ENCODE measurements at places on chromosomes 6 and 20.

- DNase-seq: no peak
Measured at GRCh38 chr6:83389606-83390005, 41.2 kb downstream of the ME1 start.

DNA sequence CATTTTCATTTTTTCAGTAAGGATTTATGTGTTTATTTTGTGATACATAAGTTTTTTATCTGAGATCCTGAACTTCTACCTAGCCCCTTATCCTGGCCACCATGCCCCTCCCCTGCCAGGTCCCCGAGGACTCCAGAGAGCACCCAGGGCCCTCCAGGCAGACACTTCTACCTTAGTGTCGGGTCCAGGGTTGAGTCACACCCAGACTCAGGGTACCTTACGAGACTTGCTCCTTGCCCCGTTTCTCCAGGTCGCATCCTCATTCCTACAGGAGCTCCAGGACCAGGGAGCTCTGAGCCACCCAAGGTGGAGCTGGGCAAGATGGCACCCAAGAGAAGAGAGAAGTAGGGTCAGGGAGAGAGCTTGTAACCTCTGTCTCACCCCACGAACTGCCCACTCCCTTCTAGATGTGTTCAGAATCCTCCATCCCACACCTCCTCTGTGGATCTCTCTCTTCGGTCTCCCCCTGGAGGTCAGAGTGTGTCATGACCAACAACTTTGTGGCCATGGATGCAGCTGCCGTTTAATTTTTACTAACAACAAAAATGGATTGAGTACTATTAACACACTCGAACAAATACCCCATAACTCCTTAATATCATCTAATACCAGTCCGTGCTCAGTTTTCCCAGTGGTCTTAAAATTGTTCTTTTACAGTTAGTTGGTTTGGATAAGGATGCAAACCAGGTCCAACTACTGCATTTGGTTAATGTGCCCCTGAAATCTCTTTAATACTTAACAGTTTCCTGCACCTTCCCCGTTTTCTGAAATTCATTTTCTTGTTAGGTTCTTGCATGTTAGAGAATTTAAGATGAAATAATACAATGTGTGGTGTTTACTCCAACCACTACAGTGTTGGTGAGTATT lies 130.6 kb upstream of the INSM1 start:
- DNase-seq: peak; percentile 55

DNA sequence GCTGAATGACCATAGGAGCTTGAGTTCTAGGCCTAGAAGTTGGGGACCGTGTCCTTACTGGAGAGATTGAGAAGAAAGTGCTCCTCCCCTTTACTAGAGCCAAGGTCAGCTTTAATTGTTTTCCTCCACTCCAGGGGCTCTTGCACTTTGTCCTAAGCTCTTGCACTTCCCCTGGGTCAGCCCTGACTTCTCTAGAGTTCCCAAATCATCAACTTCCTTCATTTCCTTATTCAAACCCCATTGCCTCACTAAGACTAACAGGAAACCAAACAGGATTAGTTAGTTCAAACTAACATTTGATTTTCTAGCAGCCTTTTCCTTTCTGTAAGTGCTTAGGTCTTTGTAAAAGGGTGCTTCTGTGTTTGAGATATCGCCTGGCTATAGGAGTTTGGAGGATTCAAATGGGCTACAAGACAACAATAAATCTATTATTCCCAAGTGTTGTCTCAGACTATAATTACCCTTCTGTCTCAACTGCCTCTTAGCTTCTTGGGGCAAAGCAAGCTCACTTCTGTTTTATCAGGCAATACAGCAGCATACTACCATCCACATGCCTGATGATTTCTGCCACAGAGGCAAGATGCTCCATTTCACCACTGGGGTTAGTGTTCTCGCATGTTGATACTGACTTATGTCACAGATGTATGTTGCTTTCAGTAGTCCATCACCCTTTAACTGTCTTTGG lies 12.8 kb upstream of the DTNBP1 start:
- DNase-seq: no peak

GRCh38 chr6:30689022-30689865 lies 1.5 kb downstream of the NRM start:
- DNase-seq: no peak

GRCh38 chr6:52541135-52541534 lies 35.7 kb downstream of the TRAM2 start:
- DNase-seq: no peak

- no peak for DNase-seq
Measured at GRCh38 chr20:51206032-51206662, 183.2 kb upstream of the KCNG1 start.

DNA sequence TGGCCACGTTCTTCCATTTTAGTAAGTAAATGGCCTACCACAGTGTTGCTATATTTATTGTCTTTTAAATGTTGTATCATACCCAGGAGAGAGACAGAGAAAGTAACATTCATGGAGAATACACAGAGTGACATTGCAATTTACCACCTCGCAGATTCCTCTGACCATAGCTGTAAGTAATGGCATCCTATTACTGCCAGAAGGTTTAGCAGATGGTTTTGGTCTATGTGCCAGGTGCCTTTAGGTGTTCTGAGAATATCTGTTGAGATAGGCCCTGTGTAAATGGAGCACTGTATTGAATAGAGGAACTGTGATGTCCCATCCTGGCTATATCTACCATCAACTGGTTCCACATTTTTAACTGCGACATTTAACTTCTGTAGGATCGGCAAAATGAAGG lies 559.6 kb downstream of the KIF16B start:
- DNase-seq: no peak

- no peak for DNase-seq
Measured at GRCh38 chr6:17987447-17987696, at the start of gene KIF13A. Gene KIF13A (minus strand): TSS chr6:17987635. CDS start chr6:17987463, 172 bp downstream.

- no peak for DNase-seq
Measured at GRCh38 chr6:10373642-10374359, 41.1 kb downstream of the TFAP2A start.

DNA sequence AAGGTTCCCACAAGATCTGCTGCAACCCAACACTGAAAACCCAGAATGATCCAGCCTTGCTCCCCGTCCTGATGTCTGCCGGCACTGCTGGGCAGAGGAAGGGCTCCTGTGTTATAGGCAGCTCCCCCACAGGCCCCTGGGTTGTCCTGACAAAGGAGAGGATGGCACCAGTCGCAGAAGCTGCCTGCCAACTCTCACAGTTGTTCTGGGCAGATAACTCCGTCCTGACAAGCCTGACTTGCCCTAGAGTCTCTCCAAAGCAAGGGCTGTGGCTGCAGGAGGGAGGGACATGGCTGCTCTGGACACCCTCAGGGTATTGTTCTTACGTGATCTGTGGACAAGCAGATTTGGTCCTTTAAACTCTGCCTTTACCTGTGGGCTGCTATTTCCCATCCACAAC lies 243.8 kb downstream of the CDH26 start:
- no peak for DNase-seq

- DNase-seq: no peak
Measured at GRCh38 chr20:5180421-5180820, 53.6 kb downstream of the CDS2 start.

GRCh38 chr6:119539066-119539746 lies 189.6 kb upstream of the MAN1A1 start:
- no peak for DNase-seq

- DNase-seq: no peak
Measured at GRCh38 chr20:34771680-34772081, 53.8 kb downstream of the NCOA6 start.

GRCh38 chr20:12413116-12413515 lies 495.4 kb downstream of the BTBD3 start:
- DNase-seq: no peak

DNA sequence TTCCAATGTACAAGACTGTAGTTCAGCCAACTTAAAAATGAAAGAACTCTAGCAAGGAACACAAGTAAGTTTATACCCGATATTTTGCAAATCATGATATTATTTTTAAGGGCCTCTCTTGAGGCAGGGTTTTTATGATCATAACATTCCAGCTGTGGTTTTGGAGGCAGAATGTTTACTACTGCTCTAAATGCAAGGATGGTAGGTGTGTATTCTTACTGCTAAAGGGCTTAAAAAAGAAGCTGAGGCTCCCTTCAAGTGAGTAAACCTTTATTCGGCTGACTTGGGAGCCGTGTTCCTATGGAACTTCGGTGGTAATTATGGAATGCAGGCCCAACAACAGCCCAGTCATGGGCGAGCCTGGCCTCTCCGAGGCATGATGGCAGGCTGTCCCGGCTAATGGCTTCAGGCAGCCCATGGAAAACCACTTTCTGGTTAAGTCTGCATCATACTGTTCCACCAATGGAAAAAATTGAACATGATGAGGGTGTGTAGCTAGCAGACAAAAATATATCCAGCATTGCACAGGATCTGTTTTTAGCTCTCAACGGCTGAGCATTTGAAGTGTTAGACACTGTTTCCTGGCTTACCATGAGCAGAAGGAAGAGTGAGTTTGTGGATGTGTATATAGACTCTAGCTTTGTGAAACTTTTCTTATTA lies 111.5 kb downstream of the TIAM2 start:
- DNase-seq: no peak

DNA sequence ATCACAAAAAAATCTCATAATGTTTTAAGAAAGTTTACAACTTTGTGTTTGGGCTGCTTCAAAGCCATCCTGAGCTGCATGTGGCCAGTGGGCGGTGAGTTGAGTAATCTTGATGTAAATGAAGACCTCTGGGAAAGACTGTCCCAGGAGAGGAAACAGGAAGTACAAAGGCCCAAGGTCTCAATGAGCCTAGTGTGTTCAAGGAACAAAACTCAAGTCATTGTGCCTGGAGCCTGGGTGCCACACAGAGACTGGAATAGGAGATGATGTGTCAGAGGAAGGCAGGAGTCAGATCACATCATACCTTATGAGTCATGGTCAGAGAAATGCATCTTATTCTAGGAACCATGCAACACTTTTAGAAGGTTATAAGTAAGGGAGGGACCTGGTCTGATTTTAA lies 51.5 kb downstream of the COL19A1 start:
- no peak for DNase-seq

- DNase-seq: no peak
Measured at GRCh38 chr6:141326426-141326825, 806.3 kb upstream of the GJE1 start.

DNA sequence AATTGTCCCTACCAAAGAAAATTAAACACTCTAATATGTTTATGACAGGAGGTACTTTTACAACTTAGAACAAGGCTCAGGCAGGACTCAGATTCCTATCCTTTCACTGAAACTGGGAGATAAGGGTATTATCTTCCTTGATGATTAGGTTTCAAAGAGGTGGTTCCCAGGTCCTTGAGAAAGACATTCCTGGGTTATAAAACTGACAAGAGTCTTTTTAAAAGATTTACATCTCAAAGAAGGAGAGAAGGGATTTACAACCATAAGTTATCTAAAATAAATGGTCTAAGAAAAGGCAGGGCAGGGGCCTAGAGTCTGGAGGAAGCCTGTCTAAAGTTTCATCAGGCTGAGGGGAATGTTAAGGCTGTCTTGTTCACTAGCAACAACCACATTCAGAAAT lies 1492.5 kb downstream of the HACE1 start:
- DNase-seq: no peak

GRCh38 chr6:84314377-84314898 lies 87.0 kb upstream of the CEP162 start:
- no peak for DNase-seq

Measured in NCI-H510A (cell line).